ENCODE measurements at places on chromosomes 2 and 18.

GRCh38 chr2:96265349-96265839, 403 bp downstream of the TMEM127 start:
- no peak for DNase-seq

GRCh38 chr2:177669625-177670330, 277.2 kb downstream of the AGPS start:
- no peak for DNase-seq

GRCh38 chr2:42327125-42327524, 33.9 kb downstream of the COX7A2L start:
- DNase-seq: no peak

DNA sequence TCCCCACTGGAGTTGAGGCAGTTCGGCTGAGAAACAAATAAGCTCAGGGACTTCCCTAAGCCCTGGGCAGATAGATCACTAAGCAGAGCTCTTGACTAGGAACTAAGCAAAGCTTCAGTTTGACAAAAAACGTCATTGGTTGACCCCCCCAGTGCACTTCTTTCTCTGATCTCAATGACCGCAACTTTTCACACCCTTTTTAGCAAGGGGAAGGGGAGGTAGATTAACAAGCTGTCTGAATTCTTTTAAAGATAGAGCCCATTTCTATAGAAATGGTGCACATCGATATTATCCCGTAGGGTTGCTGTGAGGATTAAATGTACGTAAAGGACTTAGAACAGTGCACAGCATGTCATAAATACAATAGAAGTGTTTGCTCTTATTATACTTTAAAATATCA, 42.5 kb downstream of the PIEZO2 start:
- DNase-seq: no peak

DNA sequence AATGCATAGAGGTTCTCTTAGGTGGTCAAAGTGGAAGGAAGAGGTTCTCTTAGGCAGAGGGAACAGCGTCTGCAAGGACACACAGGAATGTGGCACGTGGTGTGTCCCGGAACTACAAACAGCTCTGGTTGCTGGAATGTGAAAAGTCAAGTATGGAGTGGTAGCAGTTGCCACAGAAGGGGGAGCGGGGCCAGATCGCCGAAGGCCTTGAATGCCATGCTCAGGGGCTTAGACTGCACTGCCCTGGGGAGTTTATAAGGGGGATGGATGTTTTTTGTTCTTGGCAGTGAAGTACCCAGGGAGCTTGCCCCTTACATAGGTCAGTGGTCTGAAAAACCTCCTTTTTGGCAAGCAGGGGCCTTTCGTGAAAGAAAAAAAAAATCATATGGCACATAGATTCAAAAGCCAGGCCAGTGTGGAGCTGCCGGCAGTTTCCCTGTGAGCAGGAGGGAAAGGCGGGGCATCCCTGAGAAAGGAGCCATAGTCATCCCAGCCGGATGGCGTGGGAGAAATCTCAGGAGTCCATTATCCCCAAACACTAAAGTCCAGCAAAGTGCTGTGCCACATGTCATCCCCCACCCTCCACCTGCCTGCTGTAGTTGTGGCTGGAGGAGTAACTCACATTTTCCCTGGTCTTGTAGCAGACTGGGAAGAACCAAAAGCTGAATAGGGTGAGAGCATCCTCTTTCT, 45.4 kb downstream of the GORASP2 start:
- DNase-seq: no peak

DNA sequence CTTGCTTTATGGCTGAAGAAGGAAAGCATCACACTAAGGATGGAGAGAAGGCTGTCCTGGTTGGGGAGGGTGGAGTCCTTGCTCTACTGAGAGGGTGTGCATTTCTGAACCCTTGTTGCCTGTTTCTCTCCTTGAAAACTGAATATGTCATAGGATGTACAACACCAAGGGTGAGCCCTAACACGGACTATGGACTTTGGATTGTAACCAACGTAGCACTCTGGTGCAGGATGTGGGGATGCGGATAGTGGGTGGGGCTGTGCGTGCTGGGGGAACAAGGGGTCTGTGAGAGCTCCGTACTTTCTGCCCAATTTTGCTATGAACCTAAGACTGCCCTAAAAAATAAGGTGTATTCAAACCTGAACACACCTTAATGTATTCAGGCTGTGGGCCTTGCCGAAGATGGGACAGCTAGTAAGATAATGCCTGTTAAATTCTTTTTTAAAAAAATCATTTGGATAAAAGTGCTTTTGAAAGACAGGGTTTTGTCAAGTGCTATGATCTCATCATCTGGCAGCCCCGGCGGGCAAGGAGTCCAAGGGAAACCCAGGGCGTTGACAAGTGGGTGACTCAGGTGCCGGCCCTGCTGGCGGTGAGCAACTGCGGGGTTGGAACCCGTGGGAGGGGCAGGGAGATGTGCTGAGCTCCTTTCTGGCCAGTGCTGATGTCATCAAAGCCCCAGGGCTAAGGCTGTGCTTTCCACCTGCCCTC, 54.0 kb downstream of the GATA6 start:
- no peak for DNase-seq

DNA sequence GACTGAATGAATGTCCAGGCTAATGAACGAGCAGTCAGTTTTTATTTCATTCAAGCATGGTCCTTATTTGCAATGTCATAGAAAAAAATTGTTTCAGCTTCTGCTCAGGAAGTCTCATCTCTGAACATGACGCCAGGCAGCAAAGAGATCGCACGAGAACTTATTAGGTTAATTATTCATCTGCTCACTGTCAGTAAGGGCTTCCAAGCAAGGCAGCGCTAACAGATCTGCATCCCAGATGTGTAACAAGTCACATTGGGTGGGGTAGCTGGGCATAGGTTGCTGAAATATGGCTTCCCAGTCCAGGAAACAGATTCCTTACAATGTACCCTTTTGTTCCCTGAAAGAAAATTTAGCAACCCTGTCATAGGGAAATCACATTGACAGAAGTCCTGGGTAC, 63.5 kb downstream of the ANKRD44 start:
- no peak for DNase-seq

GRCh38 chr2:232757905-232758304, 18.5 kb downstream of the KCNJ13 start:
- no peak for DNase-seq

Data from GM12892 (cell line).